ENCODE measurements at places on chromosomes 16 and 17. TPM values are rescaled to one million over a fixed set of nuclear protein-coding genes. Genes with fewer than 3 reads are reported as not detected.

DNA sequence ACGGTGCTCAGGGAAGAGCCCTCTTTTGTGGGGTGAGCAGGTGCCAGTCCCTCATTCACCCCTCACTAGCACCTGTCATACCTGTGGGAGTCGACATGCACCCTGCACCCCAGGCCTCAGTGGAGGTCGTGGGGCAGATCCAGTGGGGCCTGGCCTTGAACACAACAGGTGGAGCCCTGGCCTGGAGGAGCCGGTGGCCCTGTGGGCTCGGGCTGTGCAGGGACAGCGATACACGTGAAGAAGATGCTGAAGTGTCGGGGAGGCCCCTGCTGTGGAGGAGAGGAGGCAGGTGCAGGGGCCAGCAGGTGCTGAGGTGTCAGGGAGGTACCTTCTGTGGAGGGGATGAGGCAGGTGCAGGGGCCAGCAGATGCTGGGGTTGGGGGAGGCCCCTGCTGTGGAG is 31.8 kb downstream of the ZNF750 start:
- no peak for DNase-seq

GRCh38 chr17:8118769-8119580 is 661 bp upstream of the ALOXE3 start:
- DNase-seq, result peak; percentile 64

DNA sequence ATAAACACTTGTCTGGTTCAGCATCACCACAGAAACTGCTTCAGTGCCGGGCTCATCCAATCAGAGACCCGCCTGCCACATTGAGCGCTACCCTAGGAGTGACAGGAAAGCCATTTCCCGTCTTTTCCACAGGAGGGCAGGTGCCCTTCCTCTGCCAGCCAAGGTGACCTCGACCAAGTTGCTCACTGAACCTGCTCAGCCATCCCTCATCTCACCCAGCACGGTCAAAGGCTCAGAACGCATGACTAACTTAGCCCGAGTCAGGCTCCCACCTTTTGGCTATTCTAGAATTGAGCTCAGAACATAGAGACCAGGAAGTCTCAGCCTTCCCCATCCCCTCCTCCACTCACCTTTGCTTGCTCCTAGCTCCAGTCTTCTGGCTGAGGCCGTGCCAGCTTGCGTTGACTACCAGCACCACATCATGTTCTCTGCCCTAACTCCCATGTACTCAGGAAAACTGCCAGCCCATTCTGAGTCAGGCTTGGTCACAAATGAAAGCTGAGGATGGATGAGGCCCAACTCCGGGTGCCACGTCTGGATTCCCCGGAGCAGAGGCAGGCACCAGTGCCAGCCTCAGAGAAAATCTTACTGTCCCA is 15.6 kb downstream of the MRPS23 start:
- peak; percentile 93 for DNase-seq

GRCh38 chr16:57318240-57318970 is 33.9 kb upstream of the PLLP start:
- no peak for DNase-seq

DNA sequence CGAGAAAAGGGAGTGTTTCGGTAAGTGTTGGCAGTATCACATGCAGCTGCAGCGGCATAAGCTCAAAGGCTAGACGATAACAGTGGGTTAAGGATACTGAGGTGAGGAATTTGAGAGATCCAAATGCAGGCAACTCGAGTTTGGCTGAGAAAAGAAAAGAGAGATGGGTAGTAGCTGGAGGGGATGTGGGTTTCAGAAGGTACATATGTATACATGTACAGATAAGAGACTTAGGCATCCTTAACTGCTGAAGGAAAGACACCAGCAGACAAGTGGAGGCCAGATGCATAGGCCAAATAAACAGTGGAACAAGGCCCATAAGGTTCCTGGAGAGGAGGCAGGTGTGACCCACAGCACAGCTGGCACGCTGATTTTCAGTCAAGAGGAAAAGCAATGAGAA is 86.6 kb upstream of the NETO2 start:
- no peak for DNase-seq

GRCh38 chr17:81513753-81514488 is 1.3 kb upstream of the ACTG1 start:
- peak; percentile 67 for DNase-seq

DNA sequence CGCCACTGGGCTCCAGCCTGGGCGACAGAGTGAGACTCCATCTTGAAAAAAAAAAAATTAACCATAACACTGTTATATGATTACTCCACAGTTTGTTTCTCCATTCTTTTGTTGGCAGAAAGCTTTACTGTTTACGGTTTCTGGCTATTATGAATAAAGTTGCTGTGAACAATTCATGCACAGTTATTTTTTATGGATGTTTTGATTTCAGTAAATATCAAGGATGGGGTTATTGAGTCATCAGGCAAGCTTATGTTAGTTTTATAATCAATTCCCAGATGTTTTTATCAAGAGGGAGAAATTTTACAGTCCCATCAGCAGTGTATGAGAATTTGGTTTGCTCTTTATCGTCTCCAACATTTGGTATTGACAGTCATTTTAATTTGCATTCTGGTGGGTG is 67.9 kb downstream of the TAOK1 start:
- no peak for DNase-seq

DNA sequence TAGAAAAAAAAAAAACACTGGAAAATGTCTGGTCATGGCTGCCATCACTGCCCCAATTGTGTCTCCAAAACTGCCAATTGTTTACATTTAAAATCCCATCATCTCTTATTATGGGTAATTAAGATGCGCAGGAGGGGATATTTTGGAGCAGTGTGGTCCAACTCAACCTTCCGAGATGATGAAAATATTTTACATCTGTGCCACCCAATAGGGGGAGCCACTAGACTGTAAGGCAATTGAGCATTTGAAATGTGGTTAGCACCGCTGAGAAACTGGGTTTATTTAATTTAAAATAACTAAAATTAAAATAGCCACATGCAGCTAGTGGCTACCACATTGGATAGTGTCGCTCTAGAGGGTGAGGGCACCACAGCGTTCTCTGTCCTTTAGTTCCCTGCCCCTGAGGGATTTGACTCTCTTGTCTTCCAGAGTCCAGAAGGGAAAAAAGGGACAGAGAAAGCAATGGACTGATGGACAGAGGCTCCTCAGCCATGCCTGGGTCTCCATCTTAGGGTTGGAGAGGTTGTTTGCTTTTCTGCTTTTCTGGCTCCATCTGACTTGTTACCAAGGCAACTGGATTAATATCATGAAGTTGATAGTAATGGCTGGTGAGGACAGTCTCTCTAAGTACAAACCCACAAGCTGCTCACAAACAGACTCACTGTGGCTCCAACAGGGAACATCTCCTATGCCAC is 3.5 kb downstream of the MPO start:
- no peak for DNase-seq

DNA sequence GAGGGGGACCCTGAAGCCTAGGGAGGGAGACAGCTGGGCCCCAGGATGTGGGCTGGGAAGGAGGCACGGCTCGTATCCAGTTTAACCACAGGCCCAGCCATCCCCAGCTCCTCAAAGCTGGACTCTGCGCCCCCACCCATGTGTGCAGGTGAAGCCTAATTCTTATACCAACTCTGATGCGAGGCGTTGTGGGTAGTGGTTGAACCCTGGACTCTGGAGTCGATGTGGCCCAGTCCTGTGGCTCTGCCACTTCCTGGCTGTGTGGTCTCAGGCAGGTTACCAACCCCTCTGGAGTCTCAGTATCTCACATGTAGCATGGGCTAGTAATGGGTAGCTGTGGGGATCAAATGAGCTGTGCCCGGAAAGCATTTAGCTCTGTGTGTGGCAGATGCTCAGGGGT is 60.4 kb upstream of the TOB1 start:
- no peak for DNase-seq

GRCh38 chr16:11171757-11172299 is 84.2 kb downstream of the SOCS1 start:
- no peak for DNase-seq

DNA sequence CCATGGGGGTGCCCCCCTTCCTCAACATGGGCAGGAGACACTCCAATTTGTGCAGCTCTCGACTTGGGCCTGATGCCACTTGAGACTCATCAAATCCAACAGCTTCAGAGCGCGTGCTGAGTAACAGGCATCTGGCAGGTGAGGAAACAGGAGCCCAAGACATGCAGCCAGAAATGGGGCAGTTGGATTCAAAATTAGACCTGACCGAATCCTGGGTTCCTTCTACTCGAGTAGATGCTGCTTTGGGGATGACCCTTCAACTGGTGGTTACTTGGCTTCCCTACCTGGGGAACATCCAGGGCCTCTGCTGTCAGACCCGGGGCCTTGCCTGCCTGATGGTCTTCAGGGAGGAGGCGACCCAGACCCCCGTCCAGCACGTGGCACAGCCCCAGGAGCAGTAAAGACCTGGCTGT is 488 bp upstream of the NTN3 start:
- DNase-seq, result no peak

DNA sequence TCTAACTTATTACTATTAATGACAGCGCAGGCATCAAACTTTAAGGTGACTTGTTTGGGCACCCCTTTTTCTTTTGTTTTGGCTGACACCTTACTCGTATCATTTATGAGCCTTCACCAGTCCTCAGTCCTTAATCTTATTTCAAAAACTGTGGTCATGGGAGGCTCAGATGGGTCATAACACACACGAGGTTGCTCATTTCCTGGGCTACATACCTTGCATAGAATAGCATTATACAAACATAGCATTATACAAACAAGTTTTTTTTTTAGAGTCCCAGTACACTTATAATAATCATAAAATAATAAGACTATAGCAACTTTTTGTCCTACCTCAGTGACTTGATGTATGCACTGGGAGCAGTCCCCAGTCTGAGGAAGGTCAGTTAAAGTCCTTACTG is 11.2 kb upstream of the ACSF2 start:
- no peak for DNase-seq

SLC12A3 gene
- not detected for total RNA-seq

ALOX15 gene
- not detected for total RNA-seq

OR4D1 gene
- total RNA-seq, result not detected

OR2C1 gene
- total RNA-seq, result not detected

OSGIN1 gene
- 9.6 TPM for total RNA-seq

ZNF624 gene
- 0.87 TPM for total RNA-seq

All from gastrocnemius medialis (tissue), 4 donors.